ENCODE measurements at places on chromosomes 11 and 22. TPM values are rescaled to one million over a fixed set of nuclear protein-coding genes. Genes with fewer than 3 reads are reported as not detected.

LRRC74B gene
- not detected for total RNA-seq

GRCh38 chr11:112013497-112014164, 11.6 kb upstream of the DLAT start:
- DNase-seq = no peak

- no peak for DNase-seq
Measured at GRCh38 chr22:46033256-46034200, 56.6 kb upstream of the WNT7B start.

DNA sequence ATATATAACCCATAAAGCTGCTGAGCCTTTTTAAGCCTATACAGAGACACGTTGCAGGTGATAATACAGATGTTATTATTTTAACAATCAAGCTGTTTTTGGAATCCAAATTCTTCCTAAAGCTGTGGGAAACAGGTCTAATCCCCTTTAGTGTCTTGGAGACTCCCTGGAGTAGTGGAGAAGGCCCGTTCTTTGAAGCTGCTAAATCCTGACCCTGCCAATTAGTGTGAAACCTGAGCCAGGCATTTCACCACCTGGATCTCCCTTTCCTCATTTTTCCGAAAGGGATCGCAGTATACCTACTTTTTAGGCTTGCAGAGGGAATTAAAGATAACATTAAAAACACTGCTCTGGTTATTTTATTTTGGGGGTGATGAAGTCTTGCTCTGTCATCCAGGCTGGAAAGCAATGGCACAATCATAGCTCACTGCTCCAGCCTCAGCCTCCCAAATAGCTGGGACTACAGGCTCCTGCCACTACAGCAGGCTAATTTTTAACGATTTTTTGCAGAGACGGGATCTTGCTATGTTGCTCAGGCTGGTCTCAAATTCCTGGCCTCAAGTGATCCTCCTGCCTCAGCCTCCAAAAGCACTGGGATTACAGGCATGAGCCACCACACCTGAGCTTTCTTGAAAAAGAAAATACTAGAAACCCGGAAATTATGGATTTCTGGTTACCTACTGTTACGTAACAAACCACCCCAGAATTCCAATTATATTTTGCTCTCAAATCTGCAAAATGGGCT, 1.7 kb upstream of the EIF4ENIF1 start:
- no peak for DNase-seq

- DNase-seq = no peak
Measured at GRCh38 chr11:23554002-23554401, 693.7 kb upstream of the CCDC179 start.

DNA sequence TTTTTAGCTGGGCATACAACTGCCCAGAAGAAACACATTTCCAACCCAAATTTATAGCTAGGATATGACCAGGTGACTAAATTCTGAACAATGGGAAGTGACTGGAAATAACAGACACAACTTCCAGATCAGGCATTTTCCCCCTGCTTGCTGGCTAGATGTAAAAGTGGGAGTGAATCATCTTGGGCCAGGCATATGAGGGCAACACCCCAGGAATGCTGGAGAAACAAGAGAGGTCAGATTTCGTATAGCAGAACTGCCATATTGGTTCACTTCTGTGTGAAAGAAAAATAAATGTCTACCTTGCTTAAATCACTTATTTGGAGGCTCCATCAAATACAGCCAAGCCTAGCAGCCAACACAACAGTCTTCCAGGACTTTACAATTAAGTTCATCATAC, 7.4 kb downstream of the ATL3 start:
- no peak for DNase-seq

Measured in mucosa of gallbladder (tissue), 1 donor.